Activated gamma-delta T cell treated with Interleukin-2 at 50 U/mL for 16 hours (primary cell): ENCODE measurements at places on chromosomes 7 and 10.

DNA sequence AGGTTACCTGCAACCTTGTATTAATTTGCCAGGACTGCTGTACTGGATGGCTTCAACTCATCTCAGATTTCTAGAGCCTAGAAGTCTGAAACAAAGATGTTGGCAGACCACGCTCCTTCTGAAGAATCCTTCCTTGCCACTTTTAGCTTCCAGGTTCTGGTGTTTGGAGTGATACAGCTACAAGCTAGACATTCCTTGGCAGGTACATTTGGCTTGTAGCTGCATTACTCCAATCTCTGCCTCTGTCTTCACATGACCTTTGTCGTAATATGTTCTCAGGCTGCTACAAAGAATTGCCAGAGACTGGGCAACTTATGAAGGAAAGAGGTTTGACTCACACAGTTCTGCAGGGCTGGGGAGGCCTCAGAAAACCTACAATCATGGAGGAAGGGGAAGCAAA, 146.3 kb downstream of the GALNT17 start:
- DNase-seq = no peak

DNA sequence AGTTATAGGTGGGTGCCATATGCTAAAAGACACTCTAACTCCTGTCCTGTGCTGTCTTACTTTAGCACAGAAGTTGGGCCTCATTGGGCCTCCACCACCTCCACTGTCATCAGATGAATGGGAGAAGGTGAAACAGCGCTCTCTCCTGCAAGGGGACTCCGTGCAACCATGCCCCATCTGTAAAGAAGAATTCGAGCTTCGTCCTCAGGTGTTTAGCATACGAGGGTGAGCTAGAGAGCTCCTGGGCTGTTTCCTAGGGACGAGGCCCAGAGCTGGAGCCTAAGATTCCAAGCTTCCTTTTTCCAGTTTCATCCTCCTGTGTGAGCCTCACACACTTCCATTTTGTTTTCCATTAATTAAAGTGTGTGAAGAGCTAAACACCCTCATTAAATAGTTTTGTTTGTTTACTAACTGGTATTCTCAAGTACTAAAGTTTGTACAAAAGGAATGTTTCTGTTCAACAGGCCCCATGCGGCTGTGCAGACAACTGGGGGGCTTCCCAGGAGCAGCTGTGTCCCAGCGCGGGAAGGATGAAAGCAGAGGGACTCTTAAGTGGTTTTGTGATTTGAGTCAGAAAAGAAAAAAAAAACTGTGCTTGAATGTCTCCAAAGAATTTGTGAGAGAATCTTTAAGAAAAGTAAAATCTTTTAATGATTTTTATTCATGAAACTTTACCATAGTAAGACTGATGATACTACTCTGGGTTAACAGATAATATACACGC, 14.1 kb downstream of the RNF32 start:
- no peak for DNase-seq

GRCh38 chr10:48478980-48479811, 125.7 kb downstream of the ARHGAP22 start:
- DNase-seq = no peak

DNA sequence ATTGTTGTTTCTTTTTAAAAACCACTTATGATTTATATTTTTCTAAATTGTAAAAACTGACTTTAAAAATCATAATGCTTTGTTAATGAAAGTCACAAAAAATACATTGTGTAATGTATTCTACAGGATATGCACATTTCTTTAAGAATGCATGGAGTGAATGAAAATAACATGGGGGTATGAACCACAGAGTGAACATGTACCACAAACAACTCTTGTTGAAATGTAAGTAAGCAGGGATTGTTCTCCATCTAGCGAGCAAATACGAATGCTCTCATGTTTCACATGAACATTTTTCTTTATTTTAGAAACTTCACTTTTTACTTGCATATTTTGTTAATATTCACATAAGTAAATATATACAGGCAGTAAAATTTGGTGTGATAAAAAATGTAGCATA, 35.6 kb upstream of the LAMB4 start:
- DNase-seq = no peak

GRCh38 chr7:42227936-42228591, 8.9 kb downstream of the GLI3 start:
- no peak for DNase-seq

GRCh38 chr7:74717889-74718288, 55.9 kb upstream of the NCF1 start:
- no peak for DNase-seq

GRCh38 chr7:90266808-90267207, 21.8 kb downstream of the CFAP69 start:
- no peak for DNase-seq

GRCh38 chr7:48085433-48085791, 3.7 kb upstream of the UPP1 start:
- DNase-seq = no peak

GRCh38 chr7:139725077-139725476, 52.7 kb downstream of the HIPK2 start:
- no peak for DNase-seq

GRCh38 chr7:47394751-47395252, 187.1 kb downstream of the TNS3 start:
- no peak for DNase-seq

DNA sequence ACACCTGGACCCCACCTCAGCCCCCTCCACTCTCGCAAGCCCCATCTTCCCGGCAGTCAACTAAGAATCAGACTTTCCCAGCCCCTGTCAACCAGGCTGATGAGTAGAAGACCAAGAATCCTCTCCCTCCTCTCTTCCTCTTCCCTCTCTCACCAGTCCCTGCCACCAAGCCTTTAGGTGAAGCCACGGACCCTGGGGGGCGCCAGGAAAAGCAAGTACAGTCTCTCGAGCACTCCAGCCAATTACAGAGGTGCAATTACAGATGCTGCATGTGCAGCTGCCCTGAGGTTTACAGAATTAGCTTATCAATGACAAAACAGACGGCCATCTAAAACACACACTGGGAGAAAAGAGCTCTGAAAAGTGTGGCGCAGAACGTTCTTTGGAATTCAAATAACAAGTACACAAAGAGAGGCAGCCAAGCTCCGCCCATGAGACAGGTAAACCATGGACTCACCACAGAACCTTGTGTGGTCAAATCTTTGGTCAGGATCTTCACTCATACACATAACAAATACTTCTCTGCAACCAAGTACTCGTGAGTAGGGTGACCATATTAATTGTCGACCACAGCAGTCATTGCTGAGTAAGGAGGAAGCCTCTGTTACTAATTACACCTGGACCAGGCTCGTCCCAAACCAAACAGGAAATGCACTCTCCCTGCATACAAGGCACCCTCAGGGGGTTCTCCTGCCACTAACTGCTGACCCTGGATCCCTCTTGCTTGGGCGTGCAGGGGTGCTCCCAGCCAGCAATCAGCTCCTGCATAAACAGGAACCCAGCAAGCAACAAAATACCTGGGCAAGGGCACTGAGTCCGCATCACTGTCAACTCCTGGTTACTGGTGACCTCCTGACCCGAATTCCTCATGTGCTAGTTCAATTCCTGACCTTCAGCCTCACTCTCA, 189.2 kb downstream of the FAM107B start:
- DNase-seq = no peak

DNA sequence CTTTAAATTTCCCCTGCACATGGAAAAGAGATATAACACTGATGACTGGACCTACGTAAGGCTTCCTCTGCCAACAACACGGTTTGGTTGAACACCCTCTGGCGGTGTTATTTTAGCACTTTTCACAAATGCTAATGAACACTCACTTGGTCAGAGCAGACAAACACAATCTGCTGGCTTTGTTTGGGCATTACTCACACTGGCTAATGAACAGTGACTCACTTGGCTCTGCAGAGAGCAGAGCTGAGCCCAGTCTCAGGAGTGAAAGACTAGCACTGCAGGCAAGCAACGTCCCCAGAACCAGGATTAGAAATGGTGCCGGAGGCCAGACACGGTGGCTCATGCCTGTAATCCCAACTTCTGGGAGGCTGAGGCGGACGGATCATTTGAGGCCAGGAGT, 430.8 kb downstream of the PLXNA4 start:
- DNase-seq = no peak

- no peak for DNase-seq
Measured at GRCh38 chr10:128633864-128634540, 507.8 kb upstream of the MKI67 start.

- no peak for DNase-seq
Measured at GRCh38 chr7:102205915-102206314, 80.8 kb upstream of the SH2B2 start.

DNA sequence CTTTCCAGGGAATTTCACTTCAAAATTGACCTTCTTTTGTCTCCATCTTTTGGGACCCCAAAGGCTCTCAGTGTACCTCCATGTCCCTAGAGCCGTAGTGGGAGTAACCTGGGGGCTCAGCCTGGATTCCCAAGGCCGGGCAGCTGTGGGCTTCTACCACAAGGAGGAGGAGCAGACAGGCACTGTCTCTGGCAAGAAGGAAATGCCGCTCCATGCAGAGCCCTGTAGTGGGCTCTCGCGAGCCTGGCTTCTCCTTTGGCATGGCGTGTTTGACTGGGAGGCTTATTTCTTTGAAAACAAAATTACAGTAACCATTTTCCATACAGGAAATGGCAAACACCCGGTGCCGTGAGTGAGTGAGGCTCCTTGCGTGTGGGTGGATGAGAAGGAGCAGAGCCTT, 76.8 kb upstream of the FAM180A start:
- no peak for DNase-seq

DNA sequence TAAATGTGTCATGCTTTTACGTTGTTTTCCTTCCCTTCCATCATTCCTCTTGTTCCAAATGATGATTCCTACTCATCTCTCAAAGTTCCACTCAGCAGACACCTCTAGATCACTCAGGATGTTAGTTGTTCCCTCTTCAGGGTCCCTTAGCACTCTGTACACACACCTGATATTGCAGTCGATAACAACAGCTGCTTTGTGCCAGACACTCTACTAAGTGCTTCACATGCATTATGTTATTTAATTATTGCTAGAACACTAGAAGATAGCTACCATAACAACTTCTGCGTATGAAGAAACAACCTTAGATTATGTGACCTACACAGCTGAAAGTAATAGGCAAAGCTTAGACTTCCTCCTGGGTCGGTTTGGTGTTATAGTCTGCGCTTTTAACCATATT, 29.6 kb downstream of the PCBD1 start:
- DNase-seq = no peak

- no peak for DNase-seq
Measured at GRCh38 chr10:12602521-12602920, 253.2 kb downstream of the CAMK1D start.

DNA sequence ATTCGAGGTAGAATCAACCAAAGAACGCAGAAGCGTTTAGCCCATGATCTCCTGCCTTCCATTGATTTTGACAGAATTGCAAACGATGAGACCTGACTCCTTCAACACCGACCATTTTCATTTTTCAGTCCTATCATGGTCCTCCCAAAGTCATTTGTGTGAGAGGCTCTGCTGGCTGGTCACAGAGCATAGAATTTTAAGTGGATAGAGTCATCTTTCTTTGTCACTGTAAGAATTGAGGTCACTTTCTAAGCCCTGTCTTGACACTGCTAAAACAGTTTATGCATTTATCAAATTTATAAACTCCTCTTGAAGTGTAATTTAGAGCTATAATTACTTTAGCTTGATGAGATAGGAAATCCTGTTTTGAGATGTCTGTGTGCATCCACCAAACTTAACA, 72.0 kb downstream of the UBE3C start:
- no peak for DNase-seq

DNA sequence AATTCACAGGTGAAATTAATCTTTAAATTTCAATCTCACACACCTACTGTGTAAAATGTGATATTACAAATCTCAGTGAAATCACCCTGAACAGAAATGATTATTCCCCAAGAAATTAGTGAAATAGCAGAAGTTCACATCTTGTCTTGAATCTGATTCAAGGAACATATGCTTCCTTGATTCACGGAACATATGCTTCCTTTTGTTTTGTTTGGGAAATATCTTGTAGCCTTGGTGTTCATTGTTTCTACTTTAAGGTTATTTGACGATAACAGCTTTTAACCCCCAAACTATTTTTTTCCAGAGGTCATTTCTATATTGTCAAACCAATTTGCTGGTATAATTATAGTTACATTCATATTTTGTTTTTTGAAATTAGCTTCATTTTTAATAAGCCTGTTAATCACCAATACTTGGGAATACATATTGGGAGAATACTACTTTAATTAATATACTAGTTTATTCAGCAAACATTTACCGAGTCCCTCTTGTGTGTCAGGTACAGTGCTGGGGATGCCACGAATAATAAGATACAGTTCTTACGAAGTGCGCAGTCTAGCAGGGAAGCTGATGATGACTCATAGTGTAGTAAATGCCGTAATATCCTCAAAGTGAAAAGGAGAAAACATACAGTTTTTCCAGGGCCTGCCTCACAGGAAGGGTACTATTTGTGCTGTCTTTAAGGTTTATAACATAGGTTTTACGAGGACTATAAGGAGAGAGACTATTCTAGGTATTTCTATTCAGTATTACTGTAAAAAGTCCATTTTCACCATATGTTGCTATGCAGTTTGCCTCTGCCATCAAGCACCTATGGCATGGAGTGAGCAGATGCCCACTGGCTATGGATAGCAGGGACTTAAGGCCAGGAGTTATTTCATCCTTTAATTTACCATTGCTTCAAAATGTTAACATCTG, 32.5 kb downstream of the PRKAR2B start:
- DNase-seq = no peak

GRCh38 chr10:93554760-93555432, 11.6 kb upstream of the FFAR4 start:
- peak; percentile 13 for DNase-seq

DNA sequence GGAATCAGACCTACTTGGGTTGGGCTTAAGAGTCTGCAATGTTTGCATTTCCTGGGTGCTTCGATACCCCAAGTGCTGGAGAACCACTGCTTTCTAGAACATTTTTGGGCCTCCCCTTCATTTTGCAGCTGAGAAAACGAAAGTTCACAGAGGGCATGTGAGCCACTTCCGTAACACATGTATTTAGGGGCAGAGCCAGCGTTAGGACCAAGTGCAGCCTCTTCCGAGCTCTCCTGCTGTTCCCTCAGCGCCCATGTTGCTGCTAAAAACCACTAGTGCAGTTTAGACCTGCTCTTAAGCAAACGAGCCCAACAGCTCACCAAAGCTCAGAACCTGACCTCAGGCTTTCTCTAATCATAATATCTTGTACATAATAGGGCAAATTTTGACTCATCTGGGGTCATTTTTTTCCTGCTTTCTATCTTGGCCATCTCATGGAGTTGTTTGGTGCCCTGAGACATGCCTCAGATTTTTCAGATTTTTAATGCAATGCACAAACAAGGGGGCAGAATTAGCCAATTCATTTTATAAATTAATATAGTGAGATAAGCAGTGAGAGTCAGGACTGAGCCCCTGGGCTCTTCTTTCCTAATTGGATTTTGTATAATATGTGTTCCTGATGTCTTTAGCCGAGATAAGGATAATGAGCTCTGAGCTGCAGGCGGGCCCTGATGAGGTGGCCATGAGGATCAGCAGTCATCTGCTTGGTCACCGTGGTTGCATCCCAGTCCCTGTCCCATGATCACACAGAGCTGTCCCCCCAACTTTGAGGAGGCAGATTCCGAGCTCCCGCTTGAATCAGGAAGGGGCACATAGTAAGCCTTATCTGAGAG, 12.9 kb downstream of the BAG3 start:
- no peak for DNase-seq

GRCh38 chr7:150420242-150420641, 30.2 kb upstream of the GIMAP8 start:
- DNase-seq = no peak

GRCh38 chr10:110355141-110355831, 50.6 kb upstream of the SMNDC1 start:
- DNase-seq = no peak

GRCh38 chr7:25821225-25821624, 330.8 kb upstream of the NFE2L3 start:
- no peak for DNase-seq

GRCh38 chr7:54187886-54188685, 354.1 kb upstream of the VSTM2A start:
- no peak for DNase-seq

- DNase-seq = peak; percentile 12
Measured at GRCh38 chr7:12685550-12685949, 1.9 kb upstream of the ARL4A start.
